ENCODE measurements at places on chromosomes 6 and 20.

- DNase-seq = no peak
Measured at GRCh38 chr6:12348530-12349511, 58.7 kb downstream of the EDN1 start.

DNA sequence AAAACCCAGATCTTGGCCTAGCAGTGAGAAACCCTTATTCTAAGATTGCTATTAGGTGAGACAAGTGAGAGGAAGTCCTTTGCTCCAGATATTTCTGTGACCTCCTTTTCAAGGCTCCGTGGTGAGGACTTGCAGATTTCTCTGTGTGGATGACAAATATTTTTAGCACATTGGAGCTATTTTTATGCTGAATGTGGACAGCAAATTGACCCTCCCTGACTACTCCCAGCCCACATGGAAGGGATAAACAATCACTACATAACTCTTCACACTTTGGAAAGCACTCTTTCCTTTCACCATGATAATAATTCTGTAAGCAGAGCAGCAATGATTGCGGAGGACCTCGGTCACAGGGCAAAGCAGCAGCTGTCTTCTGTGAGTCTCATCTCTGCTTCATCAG is 88.0 kb upstream of the ADGRF1 start:
- DNase-seq = no peak

DNA sequence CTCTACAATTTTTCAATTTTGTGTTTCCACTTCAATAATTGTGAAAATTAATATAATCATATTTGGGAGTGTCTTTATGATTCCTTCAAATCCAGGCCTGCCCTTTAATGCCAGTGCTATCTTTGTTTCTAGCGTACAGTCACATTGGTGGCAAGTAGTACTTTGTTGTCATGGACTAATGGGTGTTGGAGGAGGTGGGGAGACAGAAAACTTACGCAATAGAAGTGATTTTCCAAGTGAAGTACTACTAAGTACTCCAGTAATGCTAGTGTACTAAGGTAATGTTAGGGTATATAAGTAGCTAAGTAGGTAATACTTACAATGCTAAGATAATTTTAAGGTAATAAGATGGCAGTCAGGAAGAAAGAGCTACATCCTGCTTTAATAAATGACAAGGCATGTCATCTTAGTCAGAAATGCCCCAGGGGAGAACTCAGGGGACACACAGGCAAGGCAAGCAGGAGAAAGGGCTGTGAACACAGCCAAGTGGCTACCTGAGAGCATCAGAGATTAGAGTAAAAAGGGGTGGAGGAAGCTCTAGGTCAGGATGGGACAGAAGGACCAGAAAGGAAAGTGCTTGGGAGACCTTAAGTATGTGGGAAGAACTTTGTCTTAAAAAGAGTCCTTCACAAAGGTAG is 217.2 kb upstream of the PRDM1 start:
- DNase-seq = no peak

DNA sequence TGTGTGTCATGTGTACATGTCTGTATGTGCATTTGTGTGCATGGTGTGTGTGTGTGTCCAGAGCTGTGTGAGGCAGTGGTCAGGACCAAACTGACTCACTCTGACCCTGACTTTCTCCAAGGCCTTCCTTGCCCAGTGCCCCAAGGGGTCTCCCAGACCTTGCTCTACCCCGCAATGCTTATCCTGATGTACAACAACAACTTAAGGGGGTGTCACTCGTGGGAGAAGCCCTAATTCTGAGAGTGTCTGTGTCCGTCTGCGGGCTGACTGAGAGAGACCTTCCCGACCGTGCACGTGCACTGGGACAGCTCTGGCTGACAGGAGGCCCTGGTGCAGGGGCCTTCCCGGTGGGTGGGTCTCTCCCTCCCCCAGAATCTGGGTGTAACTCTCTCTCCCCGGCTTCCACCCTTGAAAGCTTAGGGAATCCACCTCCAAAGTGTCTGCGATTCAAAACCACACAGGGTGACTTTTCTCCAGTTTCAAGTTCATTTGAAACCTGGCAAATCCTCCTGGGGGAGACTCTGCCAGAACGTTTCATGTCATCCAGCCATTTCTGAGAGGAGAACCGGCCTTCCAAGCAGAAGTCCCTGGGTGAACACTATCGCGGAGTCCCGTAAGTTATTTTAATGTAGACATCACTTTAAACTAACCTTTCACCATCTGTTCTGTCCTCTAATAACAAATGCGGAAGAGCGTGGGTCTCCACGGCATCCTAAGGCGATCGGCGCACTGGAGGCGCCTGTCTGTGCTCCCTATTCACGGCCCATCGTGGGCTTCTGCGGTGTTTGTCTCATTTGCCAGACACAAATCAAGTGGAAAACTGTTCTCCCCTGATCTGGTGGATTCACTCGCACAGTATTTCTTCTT is 225.5 kb downstream of the TAF4 start:
- no peak for DNase-seq

DNA sequence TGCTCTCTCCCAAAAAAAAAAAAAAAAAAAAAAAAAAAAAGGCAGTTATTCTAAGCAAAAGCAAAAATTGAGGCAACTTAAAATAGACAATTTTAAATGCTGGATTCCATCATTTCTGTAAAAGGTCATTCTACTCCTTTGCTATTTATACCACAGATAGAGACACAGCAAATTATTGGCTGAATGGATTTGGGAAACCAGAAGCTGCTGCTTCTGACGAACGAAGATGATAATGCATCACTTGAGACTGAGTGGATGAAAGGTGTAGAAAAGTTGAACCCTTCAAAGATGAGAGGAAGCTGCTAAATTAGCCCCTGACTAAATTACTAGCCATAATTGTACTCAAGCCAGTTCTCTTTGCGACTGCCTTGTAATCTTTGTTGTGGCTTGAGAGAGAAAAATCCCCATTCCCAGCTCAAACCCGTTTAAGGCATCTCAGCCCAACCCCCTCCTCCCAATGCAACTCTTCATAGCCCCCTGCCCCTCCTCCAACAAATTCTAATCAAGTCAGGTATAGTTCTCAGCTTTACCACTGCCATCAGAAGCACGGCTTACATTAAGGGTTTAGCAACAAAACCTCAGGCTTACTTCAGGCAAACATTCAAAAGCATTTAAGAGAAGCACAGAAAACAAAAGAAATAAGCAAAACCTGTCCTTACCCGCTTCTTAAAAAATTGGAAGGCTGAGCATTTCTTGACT is 1.0 kb downstream of the SGK1 start:
- DNase-seq = no peak

GRCh38 chr6:41040940-41041536 is 1.2 kb upstream of the TSPO2 start:
- no peak for DNase-seq

- no peak for DNase-seq
Measured at GRCh38 chr6:134123666-134124208, 71.3 kb upstream of the SLC2A12 start.

DNA sequence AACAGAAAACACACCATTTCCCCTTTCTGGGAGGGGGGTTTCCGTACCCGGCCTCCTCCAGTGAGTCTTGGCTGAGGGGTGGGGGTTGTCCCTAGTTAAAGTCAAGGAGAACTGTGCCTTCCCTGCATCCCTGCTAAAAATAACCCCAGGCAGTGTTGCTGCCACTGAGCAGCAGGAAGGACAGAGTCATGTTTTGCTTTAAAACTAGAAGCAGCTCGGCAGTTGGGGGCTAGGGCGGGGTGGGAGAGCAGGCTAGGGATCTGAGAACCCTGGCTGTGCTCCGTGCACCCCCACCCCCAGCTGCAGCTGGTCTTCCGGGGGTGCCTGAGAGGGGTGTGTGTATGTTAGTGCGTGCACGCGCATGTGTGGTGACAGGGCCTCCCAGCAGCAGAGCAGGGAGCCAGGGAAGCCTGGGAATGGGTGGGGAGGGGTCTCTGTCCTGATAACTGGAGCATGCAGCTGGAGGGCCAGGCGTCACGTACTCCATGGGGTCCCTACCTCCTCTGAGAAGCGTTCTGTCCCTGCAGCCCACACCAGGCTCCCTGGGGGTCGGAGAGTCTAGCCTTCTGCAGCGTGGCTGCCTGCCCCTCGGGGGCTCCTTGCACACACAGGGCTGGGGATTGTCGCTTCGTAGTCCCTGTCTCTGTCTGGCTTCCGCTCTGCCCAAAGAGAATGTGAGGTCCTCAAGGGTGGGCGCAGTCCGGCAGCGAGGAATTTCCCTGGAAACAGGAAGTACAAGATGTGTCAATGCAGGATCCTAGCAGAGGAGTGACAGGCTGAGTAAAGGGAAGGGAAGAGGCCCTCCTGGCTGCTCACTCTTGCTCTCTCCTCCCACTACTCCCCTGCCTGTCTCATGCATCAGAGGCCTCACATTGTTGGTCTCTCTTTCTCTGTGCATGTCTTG is 16.8 kb upstream of the ARMC12 start:
- DNase-seq = no peak

DNA sequence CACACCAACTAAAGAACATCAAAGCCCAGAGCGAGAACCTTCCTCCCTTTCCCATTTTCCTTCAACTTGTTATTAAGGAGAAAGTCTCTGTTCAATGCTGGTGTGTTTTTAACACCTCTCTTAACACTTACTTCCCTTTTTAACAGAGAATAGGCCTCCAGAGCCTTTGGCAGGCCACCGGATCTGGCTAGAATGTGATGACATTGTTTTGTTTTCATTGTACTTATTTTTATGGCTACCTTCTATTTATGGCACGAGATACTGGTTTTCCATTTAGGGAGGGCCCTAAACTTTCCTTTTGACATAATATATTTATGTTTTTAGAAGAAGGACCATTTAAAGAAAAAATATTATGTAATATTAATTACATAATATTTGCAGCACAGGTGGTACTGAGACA is 21.6 kb downstream of the TCF15 start:
- DNase-seq = no peak

GRCh38 chr6:170090561-170090960 is 200.3 kb downstream of the DLL1 start:
- no peak for DNase-seq

GRCh38 chr20:17613328-17614175 is 43.7 kb downstream of the DSTN start:
- peak; percentile 7 for DNase-seq

DNA sequence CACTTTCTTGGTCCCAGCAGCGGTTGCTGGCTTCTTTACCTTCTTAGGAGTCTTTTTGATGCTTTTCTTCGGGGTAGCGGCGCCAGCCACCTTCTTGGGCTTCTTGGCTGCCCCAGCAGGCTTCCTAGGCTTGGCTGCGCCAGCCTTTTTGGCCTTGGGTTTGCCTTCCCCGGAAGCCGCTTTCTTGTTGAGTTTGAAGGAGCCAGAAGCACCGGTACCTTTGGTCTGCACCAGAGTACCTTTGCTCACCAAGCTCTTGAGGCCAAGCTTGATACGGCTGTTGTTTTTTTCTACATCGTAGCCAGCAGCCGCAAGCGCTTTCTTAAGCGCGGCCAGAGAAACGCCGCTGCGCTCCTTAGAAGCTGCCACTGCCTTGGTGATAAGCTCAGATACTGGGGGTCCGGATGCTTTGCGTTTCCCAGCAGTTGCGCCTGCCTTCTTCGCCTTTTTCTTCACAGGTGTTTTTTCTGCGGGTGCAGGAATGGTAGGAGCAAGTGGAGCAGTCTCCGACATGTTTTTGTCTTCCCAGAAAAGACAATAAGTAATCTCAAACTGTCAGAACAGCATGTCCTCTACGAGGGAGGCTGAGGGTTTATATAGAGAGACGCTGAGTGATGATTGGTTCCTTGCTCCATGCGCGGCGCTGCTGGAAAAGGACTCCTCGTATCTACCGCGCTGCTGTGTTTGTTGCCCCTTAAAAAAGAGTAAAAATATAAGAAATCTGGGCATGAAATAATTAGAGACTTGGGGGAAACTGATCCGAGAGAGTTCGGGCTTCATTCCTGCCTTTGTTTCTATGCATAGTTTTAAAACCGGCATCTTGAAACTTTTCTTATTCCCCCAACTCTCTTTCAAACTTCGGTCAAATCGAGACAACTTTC is 130.3 kb upstream of the BTN3A2 start:
- DNase-seq = peak; percentile 83

DNA sequence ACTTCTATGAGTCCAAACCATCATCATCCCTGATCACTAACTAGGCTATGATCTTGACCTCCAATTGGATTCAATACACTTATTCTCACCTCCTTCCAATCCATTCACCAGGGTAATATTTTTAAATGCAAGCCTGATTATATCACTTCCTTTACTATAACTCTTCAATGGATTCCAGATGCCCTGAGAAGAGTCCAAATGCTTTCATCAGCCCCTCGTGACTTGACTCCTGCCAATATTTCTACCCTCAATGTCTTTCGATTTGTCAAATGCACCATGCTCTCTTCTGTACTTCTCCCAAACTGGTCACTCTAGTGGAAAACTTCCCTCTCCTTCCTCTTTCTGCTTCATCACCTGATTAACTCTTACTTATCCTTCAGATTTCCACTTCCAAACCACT is 70.8 kb downstream of the CD164 start:
- DNase-seq = no peak

- DNase-seq = no peak
Measured at GRCh38 chr6:64186592-64186991, 551.0 kb downstream of the PHF3 start.

GRCh38 chr6:143150281-143150680 is 89.6 kb downstream of the AIG1 start:
- DNase-seq = no peak

DNA sequence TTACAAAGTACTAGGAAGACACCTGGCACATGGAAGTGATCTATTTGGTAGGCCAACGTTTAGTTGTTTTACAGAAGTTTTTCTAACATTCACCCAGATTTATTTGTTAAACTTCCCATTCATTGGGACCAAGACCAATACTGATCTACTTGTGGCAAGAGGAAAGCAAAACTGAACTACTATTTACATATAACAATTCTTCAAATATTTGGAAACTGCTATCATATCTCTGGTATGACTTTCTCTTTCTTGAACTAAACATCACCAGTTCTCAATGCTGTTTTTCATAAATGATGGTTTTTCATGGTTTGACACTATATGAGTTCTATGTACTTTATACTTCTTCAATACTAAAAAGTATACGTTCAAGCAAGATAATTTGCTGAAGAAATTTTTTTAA is 189.2 kb downstream of the ASCC3 start:
- DNase-seq = no peak

DNA sequence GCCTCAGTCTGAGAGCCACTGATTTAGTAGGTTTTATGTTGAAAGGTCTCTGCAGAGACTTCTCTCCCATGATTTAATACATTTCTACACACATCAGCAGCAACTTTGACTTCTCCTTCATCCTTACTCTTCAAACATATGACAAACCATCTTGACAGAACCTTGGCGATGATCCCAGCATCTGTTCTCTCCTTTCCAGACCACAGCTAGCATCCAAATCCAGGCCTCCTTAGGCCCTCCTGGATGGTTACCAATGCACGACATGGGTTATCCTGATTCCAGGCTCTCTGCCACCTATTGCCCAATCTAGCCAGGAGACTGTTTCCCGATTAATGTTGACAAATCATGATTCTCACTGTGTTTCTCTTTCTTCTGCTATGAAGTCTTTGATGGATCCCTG is 16.8 kb downstream of the LAMA4 start:
- no peak for DNase-seq

DNA sequence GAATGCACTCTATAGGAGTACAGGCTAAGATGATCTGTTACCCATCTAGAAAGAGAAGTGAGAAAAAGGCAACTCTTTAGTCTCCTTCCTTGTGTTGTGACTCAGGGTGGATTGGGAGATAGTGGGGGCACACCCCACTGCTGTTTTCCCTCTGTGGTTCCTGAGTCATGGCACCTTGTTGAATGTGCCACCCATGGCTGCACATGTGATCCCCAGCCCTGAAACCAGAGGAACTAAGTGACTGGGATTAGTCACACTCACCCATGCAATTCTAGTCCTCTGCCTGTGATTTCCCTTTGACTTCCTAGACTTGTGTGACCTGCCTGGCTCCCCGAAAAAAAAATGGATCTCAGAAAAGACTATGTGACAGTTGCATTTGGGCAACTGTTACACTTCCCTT is 48.6 kb upstream of the HTR1B start:
- DNase-seq = no peak

Measured in activated T-helper 2 cell treated with anti-CD3 and anti-CD28 coated beads, Interferon-gamma antibody, Interleukin-2, Interleukin-4, amounts not matched to agents 10 μg/mL and 5 μg/mL and 100 μg/mL, durations not matched to agents 14 hours and 24 hours and 36 hours (primary cell).